Mammary epithelial cell (primary cell): ENCODE measurements at places on chromosomes 6 and 20.

DNA sequence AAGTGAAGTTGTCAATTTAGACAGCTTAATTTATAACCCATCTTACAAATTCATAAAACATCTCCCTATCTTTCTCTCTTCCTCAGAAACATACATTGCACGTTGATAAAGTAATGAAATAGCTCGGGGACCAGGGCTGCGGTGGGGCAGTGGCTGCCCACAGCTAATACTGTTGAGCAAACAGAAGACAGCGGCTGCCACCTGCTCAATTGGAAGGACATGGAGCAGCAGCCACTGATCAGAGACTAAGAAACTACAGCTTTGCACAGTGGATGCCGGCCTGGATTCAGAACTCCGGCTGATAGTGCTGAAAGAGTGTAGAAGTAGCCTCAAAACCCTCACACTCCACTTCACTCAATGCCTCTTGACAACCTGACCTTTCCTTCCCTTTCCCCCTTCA is 157.9 kb upstream of the PDE10A start:
- no peak for DNase-seq

DNA sequence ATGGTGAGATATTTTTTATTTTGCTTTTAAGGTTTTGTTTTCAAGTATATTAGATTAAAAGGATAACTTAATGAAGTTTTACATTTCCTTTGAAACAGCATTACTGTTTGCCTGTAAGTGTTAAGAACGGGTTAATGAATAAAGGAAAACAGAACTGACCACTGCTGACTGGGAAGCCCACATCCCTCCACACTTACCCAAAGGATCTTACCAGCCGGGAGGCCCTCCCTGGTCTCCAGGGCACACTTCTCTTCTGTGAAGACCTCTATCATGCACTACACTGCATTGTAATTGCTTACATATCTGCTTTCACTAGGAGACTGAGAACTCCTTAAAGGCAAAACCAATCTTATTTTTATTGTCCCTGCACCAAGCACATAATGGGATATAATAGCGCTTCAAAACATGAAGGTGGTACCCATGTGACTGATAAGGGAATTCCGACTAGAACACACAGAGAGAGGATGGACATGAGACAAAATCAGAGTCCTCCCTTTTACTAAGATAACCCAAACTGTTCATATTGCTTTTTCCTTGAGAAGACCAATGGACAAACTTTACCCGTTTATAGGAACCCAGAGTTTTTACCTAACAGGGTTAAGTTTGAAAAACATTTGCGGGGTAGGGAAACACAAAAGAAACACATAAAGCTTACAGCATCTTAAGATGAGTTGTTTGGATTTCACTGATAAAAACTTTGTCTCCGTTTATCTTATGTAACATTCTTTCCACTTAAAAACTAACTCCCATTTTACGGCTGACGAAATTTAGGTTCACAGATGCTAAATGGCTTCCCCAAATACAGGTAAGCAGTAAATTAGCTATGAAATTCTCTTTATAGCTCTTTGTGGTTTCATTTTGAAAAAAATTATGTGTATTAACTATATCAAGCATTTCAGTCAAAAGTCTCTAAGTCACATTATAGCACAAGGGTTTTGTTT is 8.7 kb downstream of the EZR start:
- no peak for DNase-seq

- DNase-seq: no peak
These were observed 1.1 kb downstream of the ABT1 start for GRCh38 chr6:26597821-26598220.

DNA sequence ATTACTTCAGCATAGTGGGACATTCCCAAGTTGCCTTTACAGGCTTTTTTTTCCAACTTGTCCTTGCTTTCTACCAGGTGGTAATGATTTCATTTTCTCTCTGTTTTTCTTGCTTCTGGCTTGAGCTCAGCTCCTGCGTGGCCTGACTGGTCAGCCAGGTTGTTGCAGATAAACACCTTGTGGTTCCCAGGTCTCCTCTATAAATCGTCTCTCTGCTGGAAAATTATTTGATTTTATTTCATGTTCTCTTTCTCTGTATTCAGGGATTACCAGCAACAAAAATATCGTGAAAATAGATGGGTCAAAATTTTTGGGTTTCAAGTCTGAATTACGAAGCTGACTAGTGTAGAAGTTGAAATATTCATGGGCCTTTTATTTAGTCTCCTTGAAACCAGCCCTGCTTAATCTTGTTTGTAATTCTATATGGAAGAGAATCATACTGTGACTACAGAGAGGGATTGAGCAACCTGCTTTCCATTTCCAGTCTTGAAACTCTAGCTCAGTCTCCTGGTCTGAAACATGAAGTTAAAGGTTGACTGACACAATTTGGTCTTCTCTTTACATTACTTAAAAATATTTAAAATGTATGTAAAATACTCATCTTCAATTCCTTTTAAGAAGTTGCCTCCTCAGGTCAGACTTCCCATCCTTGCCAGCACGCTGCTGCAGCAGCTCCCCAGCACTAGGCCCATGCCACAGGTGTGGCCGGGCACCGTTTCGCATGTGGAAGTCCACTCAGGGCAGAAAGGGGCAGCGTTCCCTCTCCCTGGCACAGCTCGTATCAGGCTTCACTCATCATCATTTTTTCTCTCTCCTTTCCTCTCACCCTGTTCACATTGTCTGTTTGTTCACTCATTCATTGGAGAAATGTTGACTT is 7.1 kb downstream of the DUSP22 start:
- DNase-seq: no peak

GRCh38 chr6:159416891-159417560 is 247.8 kb downstream of the FNDC1 start:
- no peak for DNase-seq

DNA sequence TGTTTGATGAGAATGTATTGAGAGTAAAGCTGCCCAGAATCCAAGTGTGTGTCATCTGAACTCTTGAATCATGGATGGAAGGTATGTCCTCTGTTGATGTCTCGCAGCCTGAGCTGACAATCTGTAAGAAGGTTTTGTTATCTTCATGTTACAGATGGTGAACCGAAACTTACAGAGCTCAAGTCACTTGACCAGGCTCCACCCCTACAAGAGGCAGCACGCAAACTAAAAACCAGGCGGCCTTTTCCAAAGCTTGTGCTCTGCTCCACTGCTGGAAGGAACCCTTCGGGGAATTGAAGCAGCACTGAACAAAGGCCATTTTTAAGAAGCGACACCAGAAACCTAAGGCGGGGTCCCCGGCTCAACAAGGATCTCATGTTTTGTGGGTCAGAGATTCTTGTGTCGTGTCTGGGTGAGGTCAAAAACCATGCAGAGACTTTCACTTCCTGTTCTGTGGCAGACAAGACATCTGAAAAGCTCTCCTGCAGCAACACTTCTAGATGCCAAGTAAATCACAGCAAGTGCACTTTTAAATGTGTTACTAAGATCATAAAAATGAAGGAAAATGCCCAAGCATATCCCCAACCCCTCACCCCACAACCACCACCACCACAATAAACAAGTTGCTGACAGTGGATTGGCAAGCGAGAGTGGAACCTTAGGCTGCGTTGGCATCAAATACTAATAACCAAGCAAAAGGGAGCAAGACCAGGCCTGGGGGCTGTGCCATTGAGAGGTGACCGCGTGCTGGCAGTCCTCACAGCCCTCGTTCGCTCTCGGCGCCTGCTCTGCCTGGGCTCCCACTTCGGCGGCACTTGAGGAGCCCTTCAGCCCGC is 27.3 kb downstream of the NQO2 start:
- DNase-seq: no peak

DNA sequence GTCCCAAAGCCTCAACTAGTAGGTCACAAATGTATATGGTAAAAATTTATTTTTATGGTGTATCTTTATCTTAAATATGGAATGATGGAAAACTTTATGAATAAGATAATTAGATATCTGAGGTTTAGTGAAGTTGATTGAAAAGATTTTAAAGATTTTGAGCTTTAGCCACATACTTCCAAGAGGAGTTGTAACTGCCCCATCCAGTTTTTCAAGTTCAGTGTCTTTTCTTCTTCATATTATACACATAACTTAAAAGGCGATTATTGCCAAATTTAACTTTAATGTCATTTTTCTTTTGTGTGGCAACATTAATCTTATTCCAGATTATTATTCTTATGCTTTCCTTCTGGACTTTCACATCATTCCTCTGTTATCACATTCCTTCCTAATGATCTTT is 266.4 kb downstream of the TINAG start:
- DNase-seq: peak; percentile 4
